ENCODE measurements at places on chromosomes 7 and 10.
A peak's percentile ranks its signal among the peaks of the same experiment; 100 is the strongest.

- DNase-seq: no peak
Observed at GRCh38 chr7:91537260-91538152, 273.3 kb downstream of the FZD1 start.

- no peak for DNase-seq
Observed at GRCh38 chr7:106807474-106807873, 57.6 kb upstream of the PIK3CG start.

DNA sequence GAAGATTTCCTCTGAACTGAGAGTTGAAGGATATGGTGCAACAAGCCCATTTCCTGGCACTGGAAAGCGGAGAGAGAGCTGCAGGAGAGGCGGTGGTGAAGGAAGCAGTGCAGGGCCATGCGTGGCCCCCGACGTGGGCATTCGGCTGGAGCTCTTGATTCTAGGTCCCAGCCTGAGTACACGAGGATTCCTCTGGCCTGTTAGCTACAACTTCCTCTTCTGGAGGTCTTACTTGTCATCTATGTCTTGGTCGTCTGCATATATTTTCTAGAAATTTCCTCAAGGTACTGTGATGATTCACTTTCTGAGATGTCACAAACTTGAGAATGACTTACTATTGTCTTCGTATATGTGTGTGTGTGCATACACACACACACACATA lies 59.2 kb upstream of the JAZF1 start:
- no peak for DNase-seq

DNA sequence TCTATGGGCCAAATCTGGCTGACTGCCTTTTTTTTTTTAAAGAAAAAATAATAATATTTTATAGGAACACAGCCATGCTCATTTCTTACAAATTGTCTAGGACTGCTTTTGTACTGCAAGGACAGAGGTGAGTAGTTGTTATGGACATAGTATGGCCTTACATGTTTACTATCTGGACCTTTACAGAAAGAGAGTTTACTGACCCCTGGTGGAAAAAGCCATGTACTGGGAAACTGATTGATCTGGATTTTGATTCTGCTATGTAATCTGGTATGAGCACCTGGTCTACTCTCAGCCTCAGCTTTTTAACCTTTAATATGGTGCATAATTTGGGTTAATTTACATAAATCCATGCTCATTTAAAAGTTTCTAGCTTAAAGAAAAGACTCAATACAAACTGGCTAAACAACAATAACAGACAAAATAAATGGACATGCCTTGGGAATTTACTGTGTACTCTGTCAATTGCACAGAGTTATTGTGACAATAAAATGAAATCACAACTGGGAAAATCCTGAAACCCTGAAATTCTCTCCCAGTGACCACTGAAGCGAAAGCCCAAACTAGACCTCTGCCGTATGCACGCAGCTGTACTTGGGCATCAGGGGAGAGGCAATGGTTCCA lies 260.7 kb downstream of the BMPER start:
- DNase-seq: no peak

GRCh38 chr10:13787015-13787421 lies 200.3 kb downstream of the PRPF18 start:
- DNase-seq: peak; percentile 45

DNA sequence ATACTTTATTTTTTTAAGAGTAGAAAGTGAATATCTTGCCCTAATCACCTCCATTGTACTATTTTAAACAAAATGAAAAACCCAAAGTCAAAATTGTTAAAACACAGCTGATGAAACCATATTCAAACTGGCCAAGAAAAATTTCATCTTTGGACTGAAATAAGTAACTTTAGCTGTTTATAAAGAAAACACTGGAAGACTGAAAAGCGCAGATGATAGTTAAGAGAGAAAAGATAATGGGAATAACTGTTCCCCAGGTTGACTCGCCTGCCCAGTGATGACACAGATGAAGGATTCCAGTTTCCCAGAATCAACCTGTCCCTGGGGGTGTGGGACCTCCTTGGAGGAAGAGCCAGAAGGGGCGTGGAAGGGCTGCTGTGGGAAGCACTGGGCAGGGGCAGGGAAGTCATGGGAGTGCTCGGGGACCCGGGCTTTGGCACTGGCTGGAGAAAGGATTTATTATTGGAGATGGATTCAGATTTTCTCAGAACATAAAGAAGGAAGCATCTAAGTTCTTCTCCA lies 43.1 kb downstream of the DENND2A start:
- no peak for DNase-seq

DNA sequence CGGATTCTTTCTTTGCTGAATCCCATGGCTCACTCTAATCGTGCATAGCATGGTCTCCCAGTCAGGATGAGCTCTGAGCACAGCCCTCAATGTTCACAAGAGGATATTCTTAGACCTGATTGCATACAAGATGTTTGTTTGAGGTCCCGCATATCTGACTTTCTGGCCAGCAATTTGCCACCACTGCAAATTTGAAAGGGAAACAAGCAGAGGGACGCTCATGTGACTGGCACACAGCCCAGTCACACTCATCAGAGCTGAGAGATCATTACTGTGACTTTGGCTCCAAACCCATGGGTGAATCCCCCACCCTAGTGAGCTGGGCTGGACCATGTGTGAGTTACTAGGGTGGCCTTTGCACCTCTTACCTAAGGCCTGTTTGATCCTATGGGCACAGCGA lies 9.9 kb downstream of the TAS2R41 start:
- no peak for DNase-seq

- no peak for DNase-seq
Observed at GRCh38 chr10:70007116-70007820, 45.4 kb upstream of the MACROH2A2 start.

GRCh38 chr7:105680505-105681187 lies 99.4 kb upstream of the EFCAB10 start:
- DNase-seq: no peak

DNA sequence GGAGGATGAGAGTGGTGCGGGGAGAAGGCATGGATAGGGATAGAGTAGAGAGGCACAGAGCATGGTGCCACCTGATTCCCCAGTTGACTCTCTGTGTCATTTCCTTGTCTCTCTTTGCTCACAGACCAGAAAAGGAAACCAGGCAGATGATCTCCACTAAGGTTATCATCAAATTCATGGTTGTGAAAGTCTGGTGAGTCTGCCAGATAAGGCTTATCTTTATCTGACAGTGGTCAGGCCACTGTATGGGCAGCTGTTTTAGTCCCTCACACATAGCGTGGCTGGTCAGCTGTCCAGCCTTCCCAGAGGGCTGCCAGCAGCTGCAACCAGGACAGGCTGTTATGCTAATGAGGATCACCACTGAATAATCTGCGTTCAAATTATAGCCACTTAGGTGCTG lies 99.0 kb downstream of the ADRA2A start:
- no peak for DNase-seq

GRCh38 chr7:3267966-3268690 lies 32.9 kb upstream of the SDK1 start:
- DNase-seq: no peak

DNA sequence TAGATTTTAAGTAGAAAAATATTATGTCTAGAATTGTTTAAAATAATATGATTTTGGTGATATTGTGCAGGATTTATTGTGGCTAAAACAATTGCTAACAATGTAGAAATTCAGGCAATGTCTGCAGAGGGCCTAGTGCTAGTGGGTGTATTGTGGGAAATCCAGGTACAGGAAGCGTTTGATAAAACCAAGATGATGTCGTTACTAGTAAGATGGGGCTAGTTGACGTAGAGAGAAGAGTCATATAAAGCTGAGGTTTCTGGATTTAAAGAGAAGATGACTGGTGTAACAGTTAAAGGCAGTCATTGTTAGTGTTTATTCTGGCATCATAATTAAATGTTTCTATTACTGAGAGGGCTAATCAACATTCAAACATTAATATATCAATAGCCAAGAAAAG lies 43.5 kb downstream of the ADK start:
- DNase-seq: no peak

DNA sequence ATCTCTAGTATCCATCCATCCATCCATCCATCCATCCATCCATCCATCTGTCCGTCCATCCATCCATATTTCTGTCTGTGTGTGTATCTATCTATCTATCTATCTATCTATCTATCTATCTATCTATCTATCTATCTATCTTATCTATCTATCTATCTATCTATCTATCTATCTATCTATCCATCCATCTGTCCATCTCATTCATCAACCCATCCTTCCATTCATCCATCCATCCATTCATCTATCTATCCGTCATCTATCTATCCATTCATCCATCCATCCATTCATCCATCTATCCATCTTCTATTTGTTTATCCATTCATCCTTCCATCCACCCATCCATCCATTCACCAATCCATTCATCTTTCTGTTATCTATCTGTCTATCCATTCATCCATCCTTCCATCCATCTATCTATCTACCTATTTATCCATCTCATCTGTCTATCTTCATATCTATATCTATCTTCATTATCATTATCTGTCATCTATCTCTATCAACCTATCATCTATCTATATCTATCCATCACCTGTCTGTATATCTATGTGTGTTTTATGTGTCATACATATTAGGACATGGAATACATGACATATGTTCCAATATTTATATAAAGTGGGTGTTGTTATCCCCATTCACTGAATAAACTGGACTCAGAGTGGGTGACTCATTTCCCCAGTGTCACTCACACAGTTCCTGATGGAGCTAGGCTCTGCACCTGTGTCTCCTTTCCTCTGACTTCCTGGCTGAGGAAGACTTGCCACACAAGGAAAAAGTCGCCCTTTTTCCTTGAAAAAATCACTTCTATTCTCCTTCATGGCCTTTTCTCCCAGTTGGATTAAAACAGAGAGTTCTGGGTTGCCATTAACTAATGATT lies 200.1 kb downstream of the CCDC3 start:
- DNase-seq: no peak

- DNase-seq: no peak
Observed at GRCh38 chr7:51351661-51352060, 35.1 kb upstream of the COBL start.

GRCh38 chr10:109475711-109476421 lies 447.4 kb downstream of the XPNPEP1 start:
- no peak for DNase-seq

DNA sequence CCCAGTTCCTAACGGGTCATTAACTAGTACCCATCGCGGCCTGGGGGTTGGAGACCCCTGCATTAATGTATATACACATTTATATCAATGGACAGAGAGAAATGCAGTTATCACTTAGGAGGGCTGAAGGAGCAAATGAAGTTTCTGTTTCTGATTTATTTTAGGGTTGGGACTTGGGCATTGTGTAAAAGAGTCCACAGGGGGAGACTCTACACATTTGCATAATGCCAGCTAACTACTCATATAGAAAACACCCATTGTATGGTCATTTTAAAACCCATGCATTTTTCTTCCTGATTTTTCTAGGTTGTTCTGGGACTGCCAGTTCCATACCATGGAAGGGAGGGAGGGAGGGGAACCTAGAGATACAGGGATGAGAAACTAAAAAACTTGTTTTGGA lies 23.5 kb downstream of the BCCIP start:
- DNase-seq: no peak

Data from stimulated activated CD4-positive, alpha-beta T cell treated with anti-CD3 and anti-CD28 coated beads, TNF-alpha, amount 100 ng/mL, for 4 hours (primary cell).